Tibial nerve (tissue), 4 donors: ENCODE measurements at places on chromosomes 11 and 22.

DNA sequence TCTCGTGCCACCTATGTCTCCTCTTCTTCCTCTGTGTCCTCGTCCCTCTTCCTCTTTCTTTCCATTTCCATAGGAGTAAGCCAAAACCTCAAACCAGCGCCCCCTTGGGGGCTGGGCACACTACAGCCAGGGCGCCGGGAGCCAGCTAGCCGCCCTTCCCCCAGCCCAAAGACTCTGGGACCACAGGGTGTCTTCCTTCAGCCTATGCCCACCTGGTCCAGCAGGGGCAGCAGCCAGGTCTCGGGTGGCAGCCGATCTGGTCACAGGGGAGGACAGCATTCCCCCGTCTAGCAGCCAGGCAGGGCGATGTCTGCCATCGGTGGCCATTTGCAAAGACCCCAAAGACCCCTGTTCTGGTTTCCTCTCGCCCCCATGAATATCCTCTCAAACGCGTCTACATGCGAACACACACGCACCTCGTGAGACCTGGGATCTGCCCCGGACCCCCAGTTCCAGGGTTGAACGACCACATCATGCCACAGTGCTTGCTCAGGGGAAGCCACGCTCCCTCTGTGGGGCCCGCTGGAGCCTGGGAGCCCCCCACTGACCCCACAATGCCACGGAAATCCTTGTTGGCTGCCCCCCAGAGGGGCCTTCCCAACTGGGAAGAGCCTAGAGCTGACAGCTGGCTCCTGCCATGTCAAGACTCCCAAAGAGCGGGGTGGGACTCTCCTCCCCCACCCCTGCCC is 546.0 kb upstream of the CCDC179 start:
- DNase-seq, result no peak

GRCh38 chr22:37206118-37206840 is 6.0 kb downstream of the SSTR3 start:
- DNase-seq, result no peak

- DNase-seq, result no peak
Observed at GRCh38 chr22:39309881-39310714, 9.3 kb downstream of the RPL3 start.

- no peak for DNase-seq
Observed at GRCh38 chr11:18669219-18669596, 29.4 kb upstream of the TMEM86A start.

DNA sequence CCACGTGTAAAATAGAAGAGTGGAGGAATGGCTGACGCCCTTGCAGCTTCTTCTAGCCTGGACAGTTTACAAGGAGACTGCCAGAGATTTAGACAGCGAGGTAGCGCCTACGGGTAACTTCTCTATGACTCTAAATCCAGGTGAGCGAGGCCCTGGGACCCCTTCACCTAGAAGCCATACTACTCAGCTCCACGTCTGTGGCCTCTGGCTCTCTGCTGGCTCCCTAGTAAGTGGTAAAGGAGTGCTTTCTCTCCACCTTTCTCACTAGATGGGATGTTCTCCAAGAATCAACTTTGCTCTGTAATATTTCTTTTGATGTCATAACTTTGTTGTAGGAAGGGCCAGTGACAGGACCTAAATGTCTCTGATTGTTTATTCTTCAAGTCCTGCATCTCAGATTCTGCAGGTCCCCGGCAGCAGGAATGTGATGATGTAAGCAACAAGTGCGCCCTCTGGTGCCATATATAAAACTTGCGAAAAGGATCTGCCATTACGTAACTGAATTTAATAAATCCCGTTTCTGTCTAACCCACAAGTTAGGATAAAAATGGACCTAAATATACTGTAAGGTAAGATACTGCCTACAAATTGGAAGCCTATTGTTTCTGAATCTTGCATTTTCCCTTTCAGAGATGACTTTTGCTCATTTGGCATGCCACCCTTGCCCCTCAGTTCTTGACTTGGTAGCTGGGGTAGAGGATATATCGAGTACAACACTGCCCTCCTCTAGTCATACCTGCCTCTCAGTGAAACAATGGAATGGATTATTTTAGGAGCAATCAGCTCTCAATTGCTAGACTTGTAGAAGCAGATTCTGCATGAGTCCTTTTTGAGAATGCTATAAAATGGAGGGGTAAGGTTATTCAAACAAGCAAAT is 11.0 kb upstream of the PTPN5 start:
- DNase-seq, result peak; percentile 78

DNA sequence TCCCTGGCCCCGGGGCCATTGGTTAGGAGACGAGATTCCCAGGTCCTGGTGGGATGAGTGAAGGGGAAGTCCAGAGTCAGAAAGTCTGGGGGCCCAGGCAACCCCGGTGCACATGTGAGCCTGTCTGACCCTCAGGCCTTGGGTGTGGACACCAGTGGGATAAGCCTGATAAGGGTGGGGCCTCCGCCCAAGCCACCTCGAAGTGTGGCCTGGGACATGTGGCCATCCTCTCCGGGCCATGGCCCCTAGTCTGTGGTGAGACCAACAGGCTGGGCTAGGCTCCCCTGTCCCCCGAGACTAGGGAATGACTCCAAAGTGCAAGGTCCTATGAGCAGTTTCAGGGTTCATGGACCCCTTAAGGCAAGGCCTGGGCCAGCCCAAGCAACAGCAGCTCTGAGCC is 6.3 kb downstream of the CABP7 start:
- DNase-seq, result no peak

GRCh38 chr11:123694551-123694950 is 40.1 kb upstream of the SCN3B start:
- DNase-seq, result no peak

DNA sequence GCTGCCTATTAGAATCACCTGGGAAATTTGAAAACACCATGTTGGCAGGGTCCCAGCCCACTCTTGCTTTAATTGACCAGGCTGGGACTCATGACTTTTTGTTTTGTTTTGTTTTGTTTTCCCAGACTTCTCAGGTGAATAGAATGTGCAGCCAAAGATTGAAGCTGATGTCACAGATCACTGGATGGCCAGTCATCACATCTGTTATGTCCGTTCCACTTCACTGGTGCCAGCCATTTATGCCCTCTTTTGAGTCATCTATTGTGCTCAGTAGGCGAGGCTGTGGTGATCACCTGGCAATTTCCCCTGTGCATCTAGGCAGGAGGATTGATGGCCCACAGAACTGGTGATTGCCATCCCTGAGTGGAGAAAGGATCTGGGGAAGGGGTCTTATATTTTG is 297.3 kb downstream of the INSC start:
- DNase-seq, result no peak

GRCh38 chr11:86255896-86256295 is 11.3 kb downstream of the EED start:
- no peak for DNase-seq

- DNase-seq, result no peak
Observed at GRCh38 chr11:6333095-6333494, 12.8 kb upstream of the CAVIN3 start.

DNA sequence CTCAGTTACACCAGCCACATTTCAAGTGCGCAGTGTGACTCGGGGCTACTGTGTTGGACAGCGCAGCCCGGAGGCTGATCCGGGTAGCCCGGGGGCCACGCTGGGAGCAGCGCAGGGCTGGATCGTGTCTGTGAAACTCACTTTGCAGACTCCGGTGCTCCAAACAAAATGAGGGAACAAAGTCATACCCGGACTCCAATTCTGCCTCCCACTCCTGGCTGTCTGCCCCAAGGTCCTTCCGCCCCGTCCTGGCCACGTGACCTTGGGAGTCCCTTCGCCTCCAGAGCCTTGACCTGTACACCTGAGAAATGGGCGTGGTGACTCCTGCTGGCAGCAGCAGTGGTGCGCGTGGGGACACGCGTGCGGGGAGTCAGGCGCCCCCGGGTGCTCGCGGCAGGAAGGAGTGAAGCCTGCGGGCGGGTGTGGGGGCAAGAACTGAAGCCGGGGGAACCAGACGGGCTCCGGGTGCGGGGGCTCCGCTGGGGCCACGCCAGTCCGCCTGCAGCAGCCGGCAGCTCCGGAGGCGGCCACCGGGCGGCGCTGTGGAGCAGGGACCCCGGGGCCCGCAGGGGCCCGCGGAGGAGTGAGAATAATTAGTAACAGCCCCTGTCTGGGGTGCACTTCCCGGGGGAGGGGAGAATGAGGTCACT is 42.4 kb downstream of the KCNJ4 start:
- DNase-seq, result no peak

DNA sequence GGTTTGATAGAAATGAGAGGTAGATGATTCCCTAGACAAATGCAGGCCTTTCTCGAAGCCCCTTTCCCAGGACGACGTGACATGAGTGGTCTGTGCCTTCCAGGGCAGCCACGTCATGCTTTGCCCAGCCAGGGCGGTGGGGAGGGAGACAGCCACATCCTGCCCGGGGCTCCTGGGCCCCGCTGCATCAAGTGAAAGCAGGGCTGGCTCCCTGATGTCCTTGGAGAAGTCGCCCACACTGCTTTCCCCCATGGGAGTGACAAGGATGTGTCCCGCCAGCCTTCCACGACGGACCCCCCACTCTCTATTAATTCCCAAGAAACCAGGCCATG is 13.2 kb downstream of the PPARA start:
- no peak for DNase-seq

DNA sequence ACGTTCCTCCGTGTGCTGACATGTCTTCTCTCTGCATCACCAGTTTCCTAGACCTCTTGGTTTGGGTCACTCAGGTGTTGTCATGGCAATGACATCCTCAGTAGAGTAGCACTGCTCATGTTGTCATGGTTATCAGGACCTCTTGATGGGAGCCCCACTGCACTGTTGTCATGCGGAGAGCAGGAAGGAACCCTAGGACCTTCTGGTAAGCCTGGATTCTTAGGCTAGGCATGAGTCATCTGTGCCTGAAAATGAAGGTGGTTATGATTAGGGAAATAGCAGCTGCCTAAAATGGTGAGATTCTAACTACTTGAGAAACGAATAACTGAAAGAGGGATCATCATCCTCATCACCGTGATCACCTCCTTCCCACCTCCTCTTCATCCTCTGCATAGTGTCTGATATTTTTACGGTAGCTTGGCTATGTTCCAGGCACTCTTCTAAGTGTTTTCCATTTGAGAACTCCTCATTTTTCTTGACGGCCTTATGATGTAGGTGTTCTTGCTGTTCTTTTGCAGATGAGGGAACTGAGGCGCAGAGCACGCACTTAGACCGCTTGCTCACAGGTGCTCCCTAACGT is 858.4 kb downstream of the NTM start:
- DNase-seq, result no peak

DNA sequence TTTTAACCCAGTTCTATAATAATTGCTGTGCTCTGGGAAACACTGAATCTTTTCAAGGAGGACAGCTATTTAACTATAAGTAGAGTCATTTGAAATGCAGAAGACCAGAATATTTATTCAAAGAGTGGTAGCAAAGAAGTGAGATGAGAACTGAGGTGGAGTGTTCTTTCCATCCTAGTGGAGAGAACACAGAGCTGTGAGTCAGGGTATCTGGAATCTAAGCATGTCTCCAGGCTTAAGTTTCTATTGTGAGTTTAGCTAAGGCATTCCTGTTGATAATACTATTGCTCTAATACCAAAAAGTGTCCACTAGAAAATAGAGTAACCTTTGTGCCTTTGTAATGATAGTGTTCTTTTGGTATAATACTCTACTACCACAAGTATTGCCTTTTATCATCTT is 32.4 kb downstream of the JAM3 start:
- DNase-seq, result no peak

DNA sequence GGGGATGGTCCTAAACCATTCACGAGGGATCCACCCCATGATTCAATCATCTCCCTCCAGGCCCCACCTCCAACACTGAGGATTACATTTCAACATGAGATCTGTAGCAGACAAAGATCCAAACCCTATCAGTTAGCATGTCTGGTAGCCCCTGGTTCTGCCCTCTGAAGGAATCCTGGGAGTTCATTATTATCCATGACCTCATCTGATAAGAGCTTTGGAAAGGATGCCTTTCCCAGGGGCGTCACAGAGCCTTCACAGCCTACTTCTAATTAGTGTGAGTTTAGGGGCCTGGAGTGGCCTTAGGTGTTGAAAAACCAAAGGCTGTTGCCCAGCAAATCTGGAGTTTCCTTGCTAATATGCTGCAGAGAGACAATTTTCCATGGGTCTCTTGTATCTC is 8.6 kb upstream of the EIF3M start:
- DNase-seq, result no peak

- peak; percentile 43 for DNase-seq
Observed at GRCh38 chr22:29149841-29150555, 55.7 kb upstream of the EMID1 start.
